ENCODE measurements at places on chromosomes 12 and 14.

- DNase-seq, result no peak
Measured at GRCh38 chr14:68820999-68821683, 28.3 kb upstream of the ZFP36L1 start.

GRCh38 chr14:75279153-75279762, 630 bp downstream of the FOS start:
- DNase-seq, result no peak

GRCh38 chr14:49014476-49014875, 571.7 kb downstream of the RPS29 start:
- DNase-seq, result no peak

DNA sequence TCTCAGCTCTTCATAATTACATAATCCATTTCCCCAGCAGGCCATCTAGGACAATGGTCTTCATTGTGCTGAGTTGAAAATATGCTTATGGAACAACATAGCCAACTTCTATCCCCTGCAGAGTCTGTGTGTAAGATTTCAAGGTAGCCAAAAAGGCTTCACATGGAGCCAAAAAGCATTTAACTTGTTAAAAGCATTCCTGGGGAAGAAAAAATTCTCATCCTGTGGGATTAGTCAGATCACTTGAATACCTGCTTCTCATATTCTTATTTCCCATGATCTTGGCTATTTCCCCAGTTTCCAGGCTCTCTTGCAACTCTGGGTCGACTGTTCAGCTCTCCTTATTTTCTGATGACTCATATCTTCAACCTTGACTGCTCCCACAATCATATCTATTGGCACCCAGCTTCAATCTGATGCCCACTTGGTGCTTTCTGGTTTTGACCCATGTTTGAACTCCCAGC, 178.9 kb downstream of the KLHL28 start:
- DNase-seq, result no peak

GRCh38 chr14:64294672-64295413, 672 bp upstream of the ESR2 start:
- no peak for DNase-seq

DNA sequence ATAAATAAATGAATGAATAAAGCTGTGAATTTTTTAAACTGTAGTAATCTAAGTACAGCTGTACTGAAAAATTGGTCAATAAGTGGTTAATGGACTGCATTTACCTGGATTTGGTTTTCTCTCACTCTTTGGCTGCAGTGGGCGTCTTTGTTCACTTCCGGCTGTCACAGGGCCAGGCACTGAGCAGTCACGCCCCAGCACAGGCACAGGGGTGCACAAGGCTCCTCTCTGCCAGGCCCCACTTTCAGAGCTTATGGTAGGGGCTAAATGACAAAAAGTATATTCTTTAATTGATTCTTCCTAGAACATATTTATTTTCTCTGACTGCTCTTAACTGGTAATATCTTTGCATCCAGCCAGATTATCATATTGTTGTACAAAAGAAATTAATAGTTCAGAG, 70.6 kb upstream of the DYNC1H1 start:
- no peak for DNase-seq

DNA sequence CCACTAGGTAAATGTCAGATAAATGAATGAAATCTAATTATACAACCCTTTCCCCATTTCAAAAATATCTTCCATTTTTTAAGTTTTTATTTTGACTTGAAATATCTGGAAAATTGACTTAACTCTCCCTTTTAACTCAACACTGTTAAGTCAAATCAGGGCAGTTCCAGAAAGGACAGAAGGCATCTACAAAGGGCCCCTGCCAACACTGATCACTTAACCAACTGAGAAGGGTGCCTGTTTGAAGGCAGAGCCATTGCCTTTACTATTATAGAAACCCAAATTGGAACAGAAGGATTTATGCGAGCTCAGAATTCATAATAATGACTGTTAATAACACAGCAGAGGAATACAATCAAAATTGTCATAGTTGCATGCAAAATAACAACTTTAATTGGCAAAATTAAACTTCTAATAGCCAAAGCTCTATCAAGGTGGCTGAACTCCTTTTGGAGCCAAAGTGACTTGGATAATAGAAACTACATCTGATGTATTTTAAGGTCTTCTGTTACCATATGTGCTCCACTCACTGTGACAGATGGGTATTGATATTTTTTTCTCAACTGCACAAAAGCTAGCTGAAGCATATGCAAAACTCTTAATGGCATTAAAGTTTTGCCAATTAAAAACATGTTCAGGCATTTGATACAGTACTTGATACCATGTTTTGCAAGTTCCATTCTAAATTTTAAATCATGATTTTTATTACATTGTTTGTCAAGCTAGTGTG, 383.8 kb downstream of the NOVA1 start:
- DNase-seq, result no peak

DNA sequence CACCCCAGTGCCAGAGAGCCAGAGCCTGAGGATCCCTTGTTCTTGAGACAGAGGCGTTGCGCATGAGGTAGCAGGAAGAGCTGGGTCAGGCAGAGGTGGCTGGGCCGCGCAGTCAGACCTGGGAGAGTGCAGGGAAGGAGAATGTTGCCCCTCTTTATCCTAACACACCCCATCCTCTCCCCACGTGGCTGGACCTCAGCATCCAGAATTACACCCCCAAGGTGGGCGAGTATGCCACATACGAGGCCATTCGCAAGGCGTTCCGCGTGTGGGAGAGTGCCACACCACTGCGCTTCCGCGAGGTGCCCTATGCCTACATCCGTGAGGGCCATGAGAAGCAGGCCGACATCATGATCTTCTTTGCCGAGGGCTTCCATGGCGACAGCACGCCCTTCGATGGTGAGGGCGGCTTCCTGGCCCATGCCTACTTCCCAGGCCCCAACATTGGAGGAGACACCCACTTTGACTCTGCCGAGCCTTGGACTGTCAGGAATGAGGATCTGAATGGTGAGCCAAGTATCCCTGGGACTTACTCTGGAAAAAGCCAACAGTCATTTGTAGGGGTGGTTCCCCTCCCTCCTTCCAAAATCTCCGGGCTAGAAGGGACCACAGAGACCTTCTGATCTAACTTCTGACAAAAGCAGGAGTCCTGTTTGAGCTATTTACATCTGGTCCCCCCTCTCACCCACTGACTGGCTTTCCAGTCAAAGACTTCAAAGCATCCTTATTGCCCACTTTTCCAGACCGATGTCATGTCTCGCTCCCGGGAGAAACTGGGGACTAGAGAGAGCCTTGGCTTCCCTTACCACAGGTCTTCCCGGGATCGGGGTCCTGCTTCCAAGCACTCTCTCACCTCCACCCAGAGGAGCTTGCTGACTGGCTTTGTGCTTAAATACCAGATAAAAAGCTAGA, 6.1 kb downstream of the MMP14 start:
- DNase-seq, result no peak

- no peak for DNase-seq
Measured at GRCh38 chr12:58143498-58143995, 202.2 kb downstream of the ATP23 start.

- no peak for DNase-seq
Measured at GRCh38 chr12:122886851-122887818, 8.8 kb downstream of the VPS37B start.

DNA sequence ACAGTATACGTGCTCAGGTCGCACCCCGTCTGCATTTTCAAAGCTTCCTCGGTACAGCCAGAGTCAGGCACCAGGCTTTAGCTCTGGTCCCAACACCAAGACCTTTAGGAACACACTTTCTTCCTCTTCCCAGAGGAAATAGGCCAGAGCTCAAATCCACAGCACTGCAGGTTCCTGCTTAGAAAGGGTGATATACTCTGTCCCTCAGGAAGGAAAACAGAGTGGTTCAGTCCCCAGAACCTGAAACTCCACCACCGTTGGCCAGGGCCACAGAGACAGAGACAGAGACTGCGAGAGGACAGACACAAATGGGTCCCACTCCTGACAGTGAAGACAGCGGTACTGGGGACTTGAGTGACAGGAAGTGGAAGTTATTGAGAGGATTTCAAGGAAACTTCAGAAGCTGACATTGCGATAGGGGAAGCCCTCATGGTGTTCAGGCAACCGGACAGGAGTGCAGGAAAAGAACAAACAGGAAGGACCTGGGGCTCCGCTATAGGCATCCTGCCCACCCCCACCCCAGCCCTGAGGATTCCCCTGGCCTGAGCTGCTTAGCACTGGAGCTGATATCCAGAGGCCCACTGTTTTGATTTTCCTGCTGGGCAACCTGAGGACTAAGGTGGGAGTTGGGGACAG, 5.5 kb upstream of the KRT8 start:
- no peak for DNase-seq

DNA sequence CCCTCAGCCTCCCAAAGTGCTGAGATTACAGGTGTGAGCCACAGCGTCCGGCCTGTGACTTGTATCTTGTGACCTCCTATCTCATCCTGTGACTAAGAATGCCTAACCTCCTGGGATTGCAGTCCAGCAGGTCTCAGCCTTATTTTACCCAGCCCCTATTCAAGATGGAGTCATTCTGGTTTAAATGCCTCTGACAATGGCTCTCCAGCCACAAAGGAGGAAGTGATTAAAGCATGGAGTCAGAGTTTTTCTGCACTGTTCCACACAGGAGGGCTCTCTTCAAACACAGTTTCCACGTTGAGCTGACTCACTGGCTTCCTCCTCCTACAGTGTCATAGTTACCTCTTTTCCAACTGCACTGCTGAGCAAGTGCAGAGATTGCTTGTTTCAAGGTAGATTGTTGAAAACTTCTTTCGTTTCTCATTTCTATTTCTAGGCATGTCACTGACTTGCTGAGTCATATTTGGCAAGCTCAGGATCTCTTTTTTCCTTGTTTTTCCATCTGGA, 383.8 kb downstream of the PCNX1 start:
- no peak for DNase-seq

DNA sequence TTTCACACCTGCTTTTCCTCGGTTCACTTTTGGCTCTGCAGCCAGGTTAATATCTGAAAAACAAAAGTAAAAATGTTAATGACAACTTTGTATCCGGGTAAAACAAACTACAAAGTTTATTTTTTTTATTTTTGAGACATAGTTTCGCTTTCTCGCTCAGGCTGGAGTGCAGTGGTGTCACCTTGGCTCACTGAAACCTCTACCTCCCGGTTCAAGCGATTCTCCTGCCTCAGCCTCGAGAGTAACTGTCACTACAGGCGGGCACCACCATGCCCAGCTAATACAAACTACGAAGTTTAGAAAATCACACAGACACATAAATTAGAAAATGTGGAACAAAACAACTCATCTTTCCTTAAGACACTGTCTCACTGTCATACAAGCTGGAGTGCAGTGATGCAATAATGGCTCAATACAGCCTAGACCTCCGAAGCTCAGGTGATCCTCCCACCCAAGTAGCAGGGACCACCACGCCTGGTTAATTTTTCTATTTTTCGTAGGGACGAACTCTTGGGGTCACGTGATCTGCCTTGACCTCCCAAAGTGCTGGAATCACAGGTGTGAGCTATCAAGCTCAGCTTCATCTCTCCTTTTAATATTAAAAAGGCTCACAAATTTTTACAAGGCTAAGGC, 38.1 kb downstream of the HNRNPC start:
- DNase-seq, result no peak

GRCh38 chr12:9673404-9674225, 4.1 kb downstream of the CLEC2D start:
- no peak for DNase-seq

DNA sequence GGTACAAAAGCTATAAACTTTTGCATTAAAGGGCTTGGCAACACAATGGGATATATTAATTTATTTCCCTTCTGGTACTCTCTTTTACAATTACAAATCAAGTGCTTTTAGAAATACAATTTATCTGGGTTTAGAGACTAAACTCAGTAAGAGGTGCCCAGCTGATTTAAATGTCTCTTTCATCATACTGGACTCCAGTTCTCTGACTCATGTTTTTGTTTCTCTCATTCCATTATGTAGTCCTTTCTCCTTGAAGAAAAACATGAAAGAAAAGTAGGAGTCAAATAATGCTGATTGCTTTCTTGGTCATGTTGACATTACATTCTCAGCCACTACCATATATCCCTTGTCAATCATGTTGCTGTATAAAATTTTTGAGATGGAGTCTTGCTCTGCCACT, 36.3 kb upstream of the CFL2 start:
- DNase-seq, result no peak

GRCh38 chr12:62252576-62252975, 7.6 kb upstream of the USP15 start:
- DNase-seq, result peak; percentile 10

DNA sequence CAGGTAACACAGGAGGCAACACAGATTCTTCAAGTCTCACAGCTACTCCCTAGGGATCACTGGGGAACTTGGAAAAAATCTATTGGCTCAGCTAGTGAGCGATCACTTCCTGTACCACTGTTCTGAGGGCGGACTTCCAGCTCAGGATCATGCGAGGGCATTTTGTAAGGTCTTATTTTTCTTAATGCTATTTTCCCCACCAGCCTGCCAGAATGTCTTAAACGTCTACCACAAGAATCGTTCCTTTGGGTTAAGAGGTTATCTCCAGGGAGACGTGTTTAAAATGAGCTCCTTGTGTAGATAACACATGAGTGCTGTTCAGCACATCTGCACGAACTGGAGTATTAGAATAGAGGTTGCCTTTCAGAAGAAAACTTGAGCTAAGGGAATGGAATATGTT, 162.6 kb downstream of the ETNK1 start:
- DNase-seq, result no peak

DNA sequence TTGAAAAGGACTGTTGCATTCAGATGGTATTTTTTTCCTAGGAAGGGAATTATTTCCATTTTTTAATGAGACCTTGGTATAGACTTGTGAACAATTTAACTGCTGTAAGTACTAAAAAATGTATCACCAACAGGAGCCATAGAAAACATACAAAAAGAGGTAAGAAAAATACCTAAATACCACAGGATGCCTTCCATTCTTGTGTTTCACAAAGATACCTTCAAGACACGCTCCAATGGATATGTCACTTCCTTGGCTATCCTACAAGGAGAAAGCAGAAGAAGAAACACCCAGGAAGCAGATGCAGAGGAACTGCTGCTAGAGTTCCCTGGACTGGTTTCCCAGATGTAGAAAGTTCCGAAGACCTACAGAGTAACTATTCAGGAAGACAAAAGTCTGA, 54.2 kb downstream of the PTPN21 start:
- DNase-seq, result no peak

Data from NCI-H2029 treated with DMSO at 0.1 percent for 48 hours (cell line).